ENCODE measurements at places on chromosomes 11 and 22. TPM values are rescaled to one million over a fixed set of nuclear protein-coding genes. Genes with fewer than 3 reads are reported as not detected.

DNA sequence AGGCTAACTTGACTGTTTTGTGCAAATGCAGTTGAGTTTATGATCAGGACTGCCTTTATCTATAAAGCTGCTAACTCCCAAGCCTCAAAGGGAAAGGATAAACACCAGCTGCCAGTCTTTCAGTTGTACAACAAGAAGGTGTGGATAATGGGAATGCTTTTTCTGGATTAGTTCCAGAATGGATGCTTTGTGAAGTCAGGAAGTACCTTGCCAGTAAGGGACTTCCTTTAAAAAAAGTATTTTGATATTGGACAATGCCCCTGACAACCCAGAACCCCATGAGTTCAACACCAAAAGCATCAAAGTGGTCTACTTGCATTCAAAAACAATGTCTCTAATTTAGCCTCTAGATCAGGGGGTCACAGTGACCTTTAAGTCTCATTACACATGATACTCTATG lies 32.0 kb downstream of the OR5A2 start:
- DNase-seq = no peak

GRCh38 chr11:61102667-61103571 lies 630 bp downstream of the CD5 start:
- no peak for DNase-seq

DNA sequence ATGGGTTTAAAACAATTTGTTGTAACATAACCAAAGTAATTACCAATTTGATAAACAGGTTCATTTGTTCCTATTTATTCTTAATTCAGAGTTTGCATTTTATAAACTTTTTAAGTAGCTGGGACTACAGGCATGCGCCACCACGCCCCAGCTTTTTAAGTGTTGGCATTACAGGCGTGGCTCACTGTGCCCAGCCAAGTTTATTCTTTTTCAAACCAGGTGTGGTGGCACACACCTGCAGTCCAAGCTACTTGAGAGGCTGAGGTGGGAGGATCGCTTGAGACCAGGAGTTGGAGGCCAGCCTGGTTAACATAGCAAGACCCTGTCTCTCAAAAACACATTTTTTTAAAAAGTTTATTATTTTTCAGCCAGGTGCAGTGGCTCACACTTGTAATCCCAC lies 19.1 kb downstream of the PPFIA1 start:
- DNase-seq = no peak

- DNase-seq = no peak
Measured at GRCh38 chr22:45896964-45897538, 79.9 kb downstream of the WNT7B start.

- DNase-seq = no peak
Measured at GRCh38 chr22:22886546-22886945, 1.1 kb upstream of the IGLL5 start.

Gene PRR33
- not detected for total RNA-seq

- peak; percentile 98 for DNase-seq
Measured at GRCh38 chr11:130522284-130522961, 74.0 kb downstream of the ADAMTS15 start.

DNA sequence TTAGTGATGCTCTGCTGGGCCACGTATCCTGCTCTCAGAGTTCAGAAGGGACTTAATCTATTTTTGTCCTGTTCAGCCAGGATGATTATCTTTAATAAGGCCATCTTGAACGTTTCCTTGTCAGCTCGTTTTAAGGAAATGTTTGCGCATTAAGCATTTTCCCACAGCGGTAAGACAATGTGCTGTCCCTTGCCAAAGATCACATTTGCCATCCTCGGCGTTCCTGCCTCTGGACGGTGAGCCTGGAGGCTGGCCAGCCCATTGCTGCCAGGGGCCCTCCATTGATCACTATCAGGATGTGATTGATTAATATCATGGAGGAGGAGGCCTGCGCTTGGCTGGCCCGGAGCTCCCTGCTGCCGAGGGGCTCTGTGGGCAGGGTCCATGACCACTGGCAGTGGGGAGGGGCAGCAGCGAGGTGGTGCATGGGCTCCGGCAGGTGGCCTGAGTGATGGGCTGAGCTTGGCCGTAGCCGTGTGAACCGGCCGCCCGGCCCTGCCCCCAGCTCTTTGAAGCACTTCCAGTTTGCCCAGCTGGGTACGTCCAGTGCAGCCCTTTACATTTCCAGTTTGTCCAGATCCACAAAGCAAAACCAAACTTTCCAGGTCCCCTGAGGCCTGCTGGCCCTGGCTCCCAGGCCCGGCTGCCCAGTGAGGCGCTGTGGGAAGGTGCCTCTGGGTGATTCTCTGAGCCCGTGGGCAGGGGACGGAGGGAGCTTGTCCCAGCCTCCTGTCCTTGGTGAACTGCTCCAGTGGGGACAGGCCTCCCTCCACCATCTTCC lies 49.5 kb upstream of the SMIM38 start:
- no peak for DNase-seq

GRCh38 chr11:126740846-126741245 lies 259.7 kb downstream of the KIRREL3 start:
- no peak for DNase-seq

Gene TSKU
- total RNA-seq = 18.6 TPM

- DNase-seq = peak; percentile 68
Measured at GRCh38 chr11:7060868-7061267, 27.9 kb upstream of the RBMXL2 start.

Gene ALG8
- total RNA-seq = 60.9 TPM

Gene MRGPRX3
- not detected for total RNA-seq

Gene MAFF
- total RNA-seq = 19.4 TPM

Gene PIK3IP1
- total RNA-seq = 18.0 TPM

GRCh38 chr22:39463931-39464390 lies 7.1 kb downstream of the MGAT3 start:
- DNase-seq = no peak

DNA sequence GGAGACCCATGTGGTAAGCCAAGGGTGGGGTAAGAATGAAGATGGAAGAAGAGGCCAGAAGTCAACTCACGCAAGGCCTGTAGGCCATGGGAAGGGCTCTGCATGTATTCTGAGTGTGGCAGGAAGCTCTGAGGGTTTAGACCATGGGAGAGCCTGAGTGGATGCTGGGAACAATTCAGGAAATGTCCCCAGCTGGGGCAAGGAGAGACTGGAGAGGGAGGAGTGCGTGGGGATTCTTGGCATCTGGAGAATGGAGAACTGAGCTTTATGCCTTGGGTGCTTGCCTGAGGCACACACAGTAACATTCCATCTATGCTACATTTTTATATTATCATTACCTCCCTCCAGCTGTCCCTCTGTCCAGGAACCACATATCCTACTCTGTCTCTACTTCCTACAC lies 50.4 kb upstream of the CD82 start:
- no peak for DNase-seq

GRCh38 chr22:22657712-22658111 lies 13.3 kb downstream of the GGTLC2 start:
- no peak for DNase-seq
